ENCODE measurements at places on chromosomes 13 and 19. TPM values are rescaled to one million over a fixed set of nuclear protein-coding genes. Genes with fewer than 3 reads are reported as not detected.

DNA sequence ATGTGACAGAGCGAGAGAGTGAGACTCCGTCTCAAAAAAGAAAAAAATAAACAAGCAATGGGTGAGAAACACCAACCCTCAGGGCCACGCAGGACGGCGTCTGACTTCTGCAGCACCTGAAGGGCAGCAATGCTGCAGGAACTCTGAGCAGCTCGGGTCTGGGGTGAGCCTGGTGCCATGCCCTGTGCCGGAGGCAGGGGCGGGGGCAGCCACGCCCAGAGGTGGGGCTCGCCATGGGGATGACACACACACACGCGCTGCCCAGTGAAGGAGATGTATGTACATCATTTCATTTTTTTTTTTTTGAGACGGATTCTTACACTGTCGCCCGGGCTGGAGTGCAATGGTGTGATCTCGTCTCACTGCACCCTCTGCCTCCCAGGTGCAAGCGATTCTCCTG, 24.3 kb downstream of the GPX4 start:
- no peak for DNase-seq

S1PR5 gene
- total RNA-seq, result 0.53 TPM

GRCh38 chr19:13007292-13008045, 12.2 kb downstream of the NFIX start:
- DNase-seq, result no peak

- DNase-seq, result no peak
These were observed 202.0 kb upstream of the IPO5 start for GRCh38 chr13:97751477-97751876.

DNA sequence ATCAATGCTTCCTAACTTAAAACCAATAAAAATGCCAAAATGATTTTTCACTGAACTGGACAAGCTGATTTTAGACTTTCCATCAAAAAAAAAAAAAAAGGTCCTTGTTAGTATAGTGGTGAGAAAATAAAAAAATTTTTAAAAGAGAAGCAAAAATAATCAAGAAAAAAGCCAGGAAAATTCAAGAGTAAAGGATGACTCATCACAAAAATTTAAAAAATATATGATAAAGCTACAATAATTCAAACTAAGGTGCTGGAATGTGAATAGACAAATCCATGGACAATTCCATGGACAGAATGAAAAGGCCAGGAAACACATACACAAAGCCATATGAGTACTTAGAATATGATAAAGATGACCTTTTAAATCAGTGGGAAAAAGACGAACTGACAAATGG, 26.1 kb downstream of the ALG5 start:
- DNase-seq, result no peak

USHBP1 gene
- total RNA-seq, result 9.6 TPM

STXBP2 gene
- 30.1 TPM for total RNA-seq

DNA sequence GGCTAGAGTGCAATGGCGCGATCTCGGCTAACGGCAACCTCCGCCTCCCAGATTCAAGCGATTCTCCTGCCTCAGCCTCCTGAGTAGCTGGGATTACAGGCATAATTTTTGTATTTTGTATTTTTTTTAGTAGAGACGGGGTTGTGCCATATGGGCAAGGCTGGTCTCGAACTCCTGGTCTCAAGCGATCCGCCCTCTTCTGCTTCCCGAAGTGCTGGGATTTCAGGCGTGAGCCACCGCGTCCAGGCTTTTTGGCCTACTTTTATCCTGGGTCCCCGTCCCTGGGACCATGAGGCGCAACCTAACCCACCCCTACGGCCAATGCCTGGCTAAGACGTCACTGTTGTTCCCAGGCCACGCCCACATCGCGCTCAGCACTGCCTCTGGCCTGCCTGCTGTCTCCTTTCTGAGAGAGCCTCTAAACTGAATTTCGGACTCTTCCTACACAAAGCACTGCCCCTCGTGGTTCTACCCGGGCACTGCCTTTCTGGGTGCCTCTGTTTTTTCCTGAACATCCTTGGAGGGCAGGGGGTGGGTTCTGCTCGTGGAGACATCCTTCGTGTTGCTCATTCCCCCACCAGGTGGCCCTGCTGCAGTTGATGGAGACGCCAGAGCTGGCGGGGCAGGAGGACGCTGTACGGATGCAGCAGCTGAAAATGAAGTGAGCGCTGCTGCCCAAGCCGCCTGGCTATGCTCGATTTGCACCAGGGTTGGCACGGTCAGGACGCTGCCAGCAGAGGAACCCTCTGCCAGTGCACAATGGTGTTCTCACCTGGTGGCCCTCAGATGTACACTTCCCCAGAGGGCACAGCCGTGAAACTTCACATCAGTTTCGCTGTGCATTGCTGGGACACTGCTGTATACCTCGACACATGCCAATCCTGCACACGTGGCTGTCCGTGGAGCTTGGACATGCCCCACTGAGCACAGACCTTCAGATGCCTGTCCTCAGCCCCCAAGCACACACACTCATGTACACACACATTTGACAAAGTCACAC, 2.0 kb downstream of the REX1BD start:
- peak; percentile 82 for DNase-seq

ZNF442 gene
- 5.4 TPM for total RNA-seq

DNA sequence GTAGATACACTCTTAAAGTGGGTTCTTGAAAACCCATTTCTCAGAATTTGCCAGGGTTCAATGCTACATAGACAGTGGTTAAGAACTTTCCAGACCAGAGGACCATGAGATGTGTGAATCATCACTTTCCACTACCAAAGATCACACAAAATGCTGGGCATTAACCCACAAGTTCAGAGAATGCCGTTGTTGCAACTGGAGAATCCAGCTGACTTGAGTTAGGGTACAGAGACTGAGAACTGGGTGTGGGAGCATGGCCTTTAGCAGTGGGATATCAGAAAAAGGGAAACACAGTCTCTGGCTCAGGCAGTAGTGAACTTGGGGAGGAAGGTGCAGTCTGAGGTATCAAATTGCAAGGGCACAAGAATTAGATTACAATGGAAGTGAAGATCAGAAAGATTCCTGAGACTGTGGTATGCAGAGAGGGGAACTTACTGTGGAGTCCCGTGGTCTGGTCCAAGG, 51.5 kb upstream of the WDFY2 start:
- no peak for DNase-seq

- DNase-seq, result peak; percentile 92
These were observed 5.1 kb upstream of the ZNF227 start for GRCh38 chr19:44207126-44207803.

NLRP7 gene
- total RNA-seq, result not detected

CRLF1 gene
- 4.5 TPM for total RNA-seq

DNA sequence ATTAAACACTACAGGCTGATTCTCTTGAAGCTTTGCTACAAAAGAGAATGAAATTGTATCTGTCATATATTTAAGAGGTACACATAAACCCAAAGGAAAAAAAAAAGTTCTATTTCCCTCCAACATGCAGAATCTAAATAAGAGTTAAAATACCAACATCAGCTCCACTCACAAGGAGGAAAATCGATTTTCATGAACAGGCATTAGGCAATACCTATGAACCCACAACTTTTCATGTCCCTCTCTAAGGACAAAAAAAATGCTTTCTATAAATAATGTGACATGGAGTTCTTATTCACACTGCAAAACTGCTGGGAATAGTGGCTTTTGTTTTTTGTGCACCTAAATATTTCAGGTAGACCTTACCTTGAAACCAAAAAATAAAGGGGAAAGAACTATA, 192.5 kb downstream of the KLF12 start:
- no peak for DNase-seq

LSR gene
- 9.3 TPM for total RNA-seq

DNA sequence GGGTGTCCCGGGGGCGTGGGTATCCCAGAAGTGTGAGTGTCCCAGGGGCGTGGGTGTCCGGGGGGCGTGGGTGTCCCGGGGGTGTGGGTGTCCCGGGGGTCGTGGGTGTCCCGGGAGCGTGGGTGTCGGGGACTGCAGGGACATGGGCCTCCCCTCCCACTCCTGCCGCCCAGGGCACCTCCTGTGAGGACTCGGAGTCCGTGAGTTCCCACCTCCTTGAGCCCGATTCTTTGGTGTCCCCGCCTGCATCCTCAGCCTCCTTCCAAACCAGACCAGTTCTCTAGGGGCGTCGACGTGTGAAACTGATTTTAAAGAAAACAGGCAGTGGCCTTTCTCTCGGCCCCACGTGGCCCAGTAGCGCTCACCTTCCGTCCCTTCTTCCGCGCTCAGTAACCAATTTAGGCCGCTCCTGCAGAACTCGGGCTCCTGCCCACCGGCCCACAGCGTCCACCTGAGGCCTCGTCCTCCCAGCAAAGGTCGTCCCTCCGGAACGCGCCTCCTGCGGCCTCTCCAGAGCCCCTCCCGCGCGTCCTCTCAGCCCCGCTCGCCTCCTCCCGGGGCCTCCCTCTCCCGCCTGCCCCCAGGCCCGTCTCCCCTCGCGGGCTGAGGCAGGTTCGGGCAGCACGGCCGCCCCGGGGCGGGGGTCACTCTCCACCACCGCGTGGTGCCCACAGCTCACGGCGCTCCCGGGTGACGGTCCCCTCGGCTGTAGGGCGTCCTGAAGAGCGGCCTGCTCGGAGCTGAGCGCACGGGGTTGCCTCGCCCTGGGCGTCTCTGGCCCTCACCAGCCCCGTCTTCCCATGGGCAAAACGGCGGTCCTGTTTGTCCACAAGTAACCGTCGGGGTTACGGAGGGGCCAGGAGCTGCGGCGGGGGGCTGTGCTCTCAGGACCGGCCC, 3.8 kb downstream of the F7 start:
- DNase-seq, result peak; percentile 54

ZNF846 gene
- 27.0 TPM for total RNA-seq

DNA sequence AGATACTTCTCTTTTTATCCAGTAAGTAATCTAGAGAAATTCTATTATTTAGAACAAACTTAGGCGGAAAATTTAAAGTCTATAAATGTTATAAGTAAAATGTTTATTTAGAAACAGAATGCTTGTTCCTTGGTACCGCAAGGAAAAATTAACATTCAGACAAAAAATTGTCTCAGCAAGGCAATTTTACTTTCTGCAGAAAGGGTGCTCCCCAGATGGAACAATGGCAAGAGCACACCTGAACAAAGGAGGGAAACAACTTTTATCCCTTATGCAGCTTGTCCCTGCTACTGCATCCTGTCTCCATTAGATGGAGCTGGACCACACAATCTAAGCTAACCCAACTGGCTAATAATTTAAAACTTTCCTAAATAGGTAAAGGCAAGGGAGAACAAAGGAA, 6.5 kb upstream of the ZNF708 start:
- DNase-seq, result no peak

GRCh38 chr13:80100636-80101035, 240.3 kb downstream of the SPRY2 start:
- DNase-seq, result no peak

IZUMO2 gene
- not detected for total RNA-seq

- DNase-seq, result peak; percentile 67
These were observed 718 bp downstream of the CDK8 start for GRCh38 chr13:26254583-26255111.

SERPINE3 gene
- 0.31 TPM for total RNA-seq

GRCh38 chr13:49366841-49367240, 77.0 kb downstream of the CAB39L start:
- DNase-seq, result no peak

TEX101 gene
- total RNA-seq, result not detected

GRCh38 chr13:64855506-64855905, 2374.6 kb downstream of the PCDH9 start:
- no peak for DNase-seq

DNA sequence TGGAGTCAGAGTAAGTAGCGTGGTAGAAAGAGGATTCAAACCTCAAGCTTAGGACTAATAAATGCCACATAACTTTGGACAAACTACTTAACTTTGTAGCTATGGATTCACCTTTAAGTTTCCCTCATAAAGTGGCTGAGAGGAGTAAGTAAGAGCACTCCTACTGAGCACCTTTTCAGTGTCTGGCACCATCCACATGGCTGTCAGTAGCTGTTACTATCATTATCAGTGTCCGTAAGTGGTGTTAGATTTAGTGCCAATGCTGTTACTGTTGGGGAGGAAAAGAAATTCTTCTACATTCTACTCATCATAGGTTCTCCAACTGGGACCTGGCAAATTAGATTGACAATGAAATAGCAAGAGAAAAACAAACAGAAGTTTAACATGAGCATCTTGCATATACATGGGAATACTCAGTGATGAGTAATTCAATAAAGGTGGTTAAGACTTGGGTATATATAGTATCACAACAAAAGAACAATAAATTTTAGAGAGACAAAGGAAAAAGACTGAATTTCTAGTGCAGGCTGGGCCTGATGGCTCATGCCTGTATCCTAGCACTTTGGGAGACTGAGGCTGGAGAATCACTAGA, 165.6 kb upstream of the NBEA start:
- no peak for DNase-seq

DNA sequence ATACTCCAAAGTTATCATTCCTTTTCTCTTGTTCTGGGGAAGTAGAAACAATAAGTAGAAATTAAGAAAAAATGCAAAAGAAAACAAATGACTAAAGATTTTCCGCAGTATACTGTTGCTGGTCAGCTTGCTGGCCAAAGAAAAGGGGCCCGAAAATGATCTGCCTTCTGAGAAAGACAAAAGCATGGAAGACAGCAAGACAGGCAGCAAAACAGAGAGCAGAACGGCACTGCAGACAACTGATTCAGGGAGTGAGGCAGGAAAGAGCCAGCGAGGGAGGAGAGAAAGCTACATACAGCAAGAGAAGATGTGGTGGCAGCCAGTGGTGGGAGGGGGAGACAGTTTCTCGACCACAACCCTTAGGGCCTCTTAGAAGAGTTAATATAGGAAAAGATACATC, 5.3 kb upstream of the DOCK9 start:
- no peak for DNase-seq

CCDC8 gene
- total RNA-seq, result 9.0 TPM

IGFL3 gene
- total RNA-seq, result not detected

IL12RB1 gene
- total RNA-seq, result 2.1 TPM

SPRED3 gene
- 2.3 TPM for total RNA-seq
